ENCODE measurements at places on chromosomes 3 and 15.
A peak's percentile ranks its signal among the peaks of the same experiment; 100 is the strongest.

DNA sequence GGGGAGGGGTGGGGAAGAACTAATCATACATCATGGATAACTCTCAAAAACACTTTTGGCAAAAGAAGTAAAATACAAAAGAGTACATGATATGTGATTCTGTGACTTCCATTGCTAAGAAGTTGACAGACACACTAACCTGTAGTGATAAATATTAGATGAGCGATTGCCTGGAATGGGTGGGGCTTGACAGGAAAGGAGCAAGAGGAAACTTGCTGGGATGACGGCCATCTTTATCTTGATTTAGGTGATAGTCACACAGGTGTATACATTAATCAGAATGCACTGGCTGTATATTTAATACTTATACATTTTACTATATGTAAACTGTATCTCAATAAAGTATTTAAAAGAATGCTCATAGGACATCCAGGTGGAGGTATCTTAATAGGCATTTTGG is 13.1 kb downstream of the PARL start:
- DNase-seq = no peak

DNA sequence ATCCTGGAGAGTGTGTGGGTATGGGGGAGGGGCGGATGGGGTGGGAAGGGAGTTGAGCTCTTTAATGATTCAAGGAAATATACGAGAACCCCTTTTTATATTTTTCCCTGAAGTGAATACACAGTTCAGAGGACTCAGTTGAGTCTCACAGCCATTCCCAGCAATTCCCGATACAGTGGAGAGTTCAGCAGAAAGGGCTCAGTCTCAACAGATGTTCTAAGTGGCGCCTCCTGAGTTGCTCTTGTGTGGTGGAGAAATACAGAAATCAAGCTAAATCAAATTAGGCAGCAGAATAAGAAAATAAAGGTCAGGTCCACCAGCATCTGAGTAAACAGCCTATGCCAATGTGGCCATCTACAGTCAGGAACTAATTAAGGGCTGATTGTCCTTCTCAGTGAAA is 372.1 kb downstream of the NR2F2 start:
- no peak for DNase-seq

DNA sequence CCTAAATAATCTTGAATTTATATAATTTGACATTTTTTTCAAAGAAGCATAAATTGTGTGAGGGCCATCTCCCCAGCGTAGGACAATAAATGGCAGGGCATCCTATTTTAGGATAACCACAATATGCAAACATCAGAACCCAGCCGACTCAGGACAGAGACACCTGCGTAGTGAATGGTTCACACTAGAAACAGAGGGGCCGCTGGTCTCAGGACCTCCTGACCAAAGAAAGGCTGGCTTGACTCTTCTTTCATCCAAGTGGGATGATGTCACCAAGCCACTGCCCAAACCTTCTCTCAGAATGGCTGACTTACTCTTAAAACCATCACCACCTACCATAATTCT is 162.1 kb downstream of the FOXP1 start:
- DNase-seq = no peak

DNA sequence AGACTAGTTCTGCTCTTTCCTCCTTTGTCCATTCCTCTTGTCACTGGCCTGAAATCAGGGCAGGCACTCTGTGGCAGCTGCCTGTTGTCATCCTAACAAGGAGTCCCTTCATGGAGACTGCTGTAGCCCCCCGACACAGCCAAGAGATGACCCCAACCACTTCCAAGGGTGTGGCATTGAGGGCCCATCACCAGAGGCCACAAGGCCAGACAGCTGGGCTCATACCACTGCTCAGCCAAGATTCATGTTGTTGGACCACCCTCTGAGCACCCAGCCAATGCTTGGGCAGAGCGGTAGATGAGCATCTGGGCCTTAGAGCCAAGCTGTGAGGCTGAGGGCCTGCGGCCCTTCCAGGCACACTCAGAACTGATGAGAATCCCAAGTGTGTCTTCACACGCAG is 85.4 kb downstream of the EPHB1 start:
- DNase-seq = no peak

DNA sequence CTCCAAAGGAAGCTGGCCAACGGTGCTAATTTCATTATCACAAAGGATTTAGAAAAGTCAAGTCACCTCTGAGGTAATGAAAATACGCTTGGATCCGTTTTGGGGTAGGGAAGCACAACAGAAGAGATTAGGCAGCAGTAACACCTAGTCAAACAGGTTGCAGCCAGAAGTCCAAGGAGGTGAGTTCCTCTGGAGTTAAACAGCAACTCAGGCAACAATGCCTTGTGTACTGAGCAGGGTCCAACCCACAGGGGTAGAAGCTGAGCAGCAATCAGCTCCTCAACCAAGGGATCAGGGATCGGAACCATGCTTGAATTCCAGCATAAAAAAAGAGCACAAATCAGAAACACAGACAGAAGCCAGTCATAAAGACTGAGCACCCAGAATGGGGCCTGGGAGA is 88.1 kb upstream of the SPRED1 start:
- no peak for DNase-seq

DNA sequence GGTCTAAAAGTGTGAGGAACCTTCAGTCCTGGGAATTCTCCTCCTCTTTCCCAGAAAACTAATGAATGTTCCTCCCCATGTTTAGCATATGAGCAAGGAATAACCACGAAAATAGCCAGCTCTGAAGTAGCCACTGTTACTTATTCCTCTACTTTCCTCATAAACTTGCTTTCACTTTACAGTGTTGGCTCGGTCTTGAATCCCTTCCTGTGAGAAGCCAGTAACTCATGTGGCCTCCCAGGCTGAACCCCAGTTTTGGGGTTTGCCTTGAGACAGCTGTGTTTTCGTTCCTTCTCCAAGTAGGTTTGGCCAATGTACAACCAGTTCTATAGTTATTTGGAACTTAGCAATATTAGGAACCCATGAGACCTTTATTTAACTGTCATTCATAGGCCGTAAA is 195.0 kb downstream of the CNTN6 start:
- no peak for DNase-seq

- DNase-seq = no peak
These were observed 119.0 kb downstream of the GOLIM4 start for GRCh38 chr3:167976516-167977361.

DNA sequence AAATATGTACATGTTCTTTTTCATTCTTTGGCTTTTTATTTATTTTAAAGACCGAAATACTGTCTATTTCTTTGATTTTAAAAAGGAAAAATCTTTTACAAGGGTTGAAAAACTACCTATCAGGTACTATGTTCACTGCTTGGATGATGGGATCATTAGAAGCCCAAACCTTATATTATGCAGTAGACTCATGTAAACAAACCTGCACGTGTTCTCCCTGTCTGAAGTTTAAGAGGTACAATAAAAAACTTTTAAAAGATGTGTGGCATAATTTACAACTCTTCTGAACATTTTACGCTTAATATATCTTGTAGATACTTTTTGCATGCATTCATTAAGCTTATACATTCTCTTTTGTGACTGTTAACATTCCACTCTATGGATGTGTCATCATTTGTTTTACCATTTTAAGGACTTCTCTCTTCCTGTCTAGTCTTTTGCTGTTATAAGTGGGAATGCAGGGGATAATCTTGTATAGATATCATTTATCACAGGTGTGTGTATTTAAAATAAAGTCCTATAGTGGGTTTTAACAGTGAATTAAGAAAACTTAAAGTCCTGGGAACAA is 6.2 kb downstream of the MGA start:
- no peak for DNase-seq

DNA sequence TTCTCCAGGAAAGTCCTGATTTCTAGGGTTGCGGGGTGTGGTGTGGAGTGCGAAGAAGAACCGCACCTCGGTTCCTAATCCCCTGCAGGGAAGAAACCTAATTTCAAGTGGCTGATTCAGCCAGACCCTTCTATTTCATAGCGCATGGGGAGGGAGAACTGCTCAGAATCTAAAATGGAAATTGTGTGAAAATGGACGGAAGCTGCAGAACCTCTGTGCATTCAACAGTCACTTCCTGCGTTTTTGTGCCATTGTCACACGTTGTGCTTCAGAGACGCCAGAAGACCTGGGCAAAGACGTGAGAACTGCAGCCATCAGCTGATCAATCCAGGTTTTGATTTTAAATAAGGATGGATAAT is 1.2 kb downstream of the SIDT1 start:
- DNase-seq = no peak

DNA sequence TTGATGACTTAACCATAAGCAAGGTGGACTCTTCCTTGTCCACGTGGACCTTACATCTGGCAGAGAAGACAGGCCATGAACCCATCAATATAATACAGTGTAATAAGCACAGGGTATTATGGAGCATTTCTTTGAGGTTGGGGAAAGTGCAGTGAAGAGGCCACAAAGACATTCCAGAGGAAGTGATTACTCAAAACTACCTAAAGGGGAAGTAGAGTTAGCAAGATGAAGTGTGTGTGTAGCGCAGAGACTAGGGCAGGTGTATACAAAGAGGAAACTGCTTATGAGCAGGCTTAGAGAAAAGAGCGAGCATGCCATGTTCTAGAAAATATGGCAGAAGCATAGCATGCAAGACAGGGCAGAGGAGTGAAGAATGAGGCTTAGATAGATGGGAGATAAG is 17.9 kb downstream of the CP start:
- DNase-seq = peak; percentile 48

- no peak for DNase-seq
These were observed 123.6 kb downstream of the RPL22L1 start for GRCh38 chr3:170746175-170746942.

Data from GDM1 (cell line).